DMS79 treated with DMSO at 0.1 percent for 48 hours (cell line): ENCODE measurements at places on chromosomes 7 and 10.

- no peak for DNase-seq
Measured at GRCh38 chr10:1521741-1522140, 215.6 kb downstream of the ADARB2 start.

DNA sequence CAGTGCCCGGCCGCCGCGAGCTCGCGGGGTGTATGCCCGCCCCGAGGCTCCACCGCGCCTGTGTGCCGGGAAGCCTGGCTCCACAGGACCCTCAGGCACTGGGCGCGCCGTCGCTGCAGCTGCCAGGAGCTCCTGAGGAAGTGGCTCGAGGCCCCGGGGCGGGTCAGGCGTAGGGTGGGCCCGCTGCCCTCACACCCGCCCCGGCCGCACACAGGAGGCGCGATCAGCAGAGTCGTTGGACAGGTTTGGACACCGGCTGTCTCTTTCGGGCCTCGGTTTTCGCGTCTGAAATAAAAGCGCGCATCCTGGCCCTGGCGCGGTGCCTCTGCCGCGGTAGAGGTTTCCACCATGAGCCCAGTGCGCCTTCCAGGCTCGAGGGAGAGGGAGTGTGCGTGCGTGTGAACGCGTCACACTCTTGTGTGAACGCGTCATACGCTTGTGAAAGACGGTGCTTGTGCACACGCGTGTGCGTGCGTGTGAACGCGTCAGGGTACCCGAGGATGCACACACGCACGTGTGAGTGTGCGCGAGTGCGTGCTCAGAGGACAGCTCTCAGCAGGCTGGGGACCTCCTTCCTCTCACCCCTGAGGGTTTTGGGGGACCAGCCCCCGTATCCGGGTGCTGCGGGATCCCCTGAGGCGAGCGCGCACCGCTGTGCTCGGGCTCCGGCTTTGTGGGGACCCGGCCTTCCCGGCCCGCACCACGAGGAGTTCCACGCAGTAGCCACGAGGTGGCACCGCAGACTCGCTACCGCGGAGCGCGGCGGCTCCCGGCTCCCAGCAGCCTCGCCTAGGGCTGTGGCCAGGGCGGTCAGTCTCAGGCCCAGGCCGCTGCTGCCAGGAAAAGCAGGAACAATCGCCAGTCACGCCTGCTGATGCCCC is 83.8 kb downstream of the BMS1 start:
- DNase-seq: peak; percentile 25

GRCh38 chr7:74290553-74290950 is 1.3 kb downstream of the CLIP2 start:
- peak; percentile 17 for DNase-seq

GRCh38 chr7:109176661-109177060 is 607.0 kb downstream of the DNAJB9 start:
- DNase-seq: no peak

DNA sequence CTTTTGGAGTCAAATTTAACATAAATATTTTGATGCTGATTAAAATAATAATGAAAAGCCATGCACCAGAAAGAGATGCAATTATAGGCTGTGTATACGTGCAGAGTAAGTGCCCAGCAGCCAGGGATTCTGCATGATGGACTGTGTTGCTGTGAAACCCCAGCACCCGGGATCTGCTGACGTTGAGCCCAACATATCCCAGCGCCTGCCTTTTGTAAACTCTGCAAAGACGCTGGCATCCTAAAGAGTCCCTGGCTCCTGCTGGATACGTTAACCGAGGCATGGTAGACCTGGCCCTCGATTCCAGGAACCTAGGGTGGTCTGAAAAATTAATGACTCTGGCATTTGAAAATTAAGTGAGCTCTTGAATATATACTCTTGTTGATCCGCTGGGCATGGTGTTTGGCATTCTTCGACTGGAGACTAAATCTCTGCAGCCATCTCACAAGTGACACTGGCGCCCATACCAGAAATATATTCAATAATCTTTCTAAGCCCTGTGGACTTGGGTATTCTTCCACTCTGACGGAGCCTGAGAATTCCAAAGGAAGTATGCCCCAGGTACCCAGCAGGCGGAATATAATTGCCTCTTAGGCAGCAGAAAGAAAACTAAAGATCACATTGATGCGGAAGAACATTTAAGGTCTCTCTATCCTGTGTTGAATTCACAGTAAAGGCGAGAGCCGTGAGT is 191.2 kb upstream of the SH2B2 start:
- no peak for DNase-seq

DNA sequence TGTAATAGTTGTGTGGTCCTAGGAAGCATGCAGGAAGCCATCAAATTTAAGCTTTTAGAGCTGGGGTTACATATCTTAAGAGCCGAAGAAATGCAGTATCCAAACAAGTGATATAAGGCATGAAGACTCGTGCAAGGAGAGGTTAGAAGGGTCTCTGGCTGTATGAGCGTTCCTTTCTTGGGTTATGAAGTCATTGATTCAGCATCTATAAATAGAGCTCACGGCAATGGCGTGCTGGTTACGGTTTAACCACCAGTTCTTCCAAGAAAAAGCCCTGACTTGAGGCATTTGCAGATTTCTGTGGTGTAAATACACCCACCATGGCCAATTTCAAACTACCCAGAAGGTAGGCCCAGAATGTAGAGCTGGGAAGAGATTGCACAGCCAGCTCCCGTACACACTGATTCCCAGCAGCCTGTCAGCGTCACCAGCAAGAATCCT is 72.0 kb upstream of the KAT6B start:
- no peak for DNase-seq

DNA sequence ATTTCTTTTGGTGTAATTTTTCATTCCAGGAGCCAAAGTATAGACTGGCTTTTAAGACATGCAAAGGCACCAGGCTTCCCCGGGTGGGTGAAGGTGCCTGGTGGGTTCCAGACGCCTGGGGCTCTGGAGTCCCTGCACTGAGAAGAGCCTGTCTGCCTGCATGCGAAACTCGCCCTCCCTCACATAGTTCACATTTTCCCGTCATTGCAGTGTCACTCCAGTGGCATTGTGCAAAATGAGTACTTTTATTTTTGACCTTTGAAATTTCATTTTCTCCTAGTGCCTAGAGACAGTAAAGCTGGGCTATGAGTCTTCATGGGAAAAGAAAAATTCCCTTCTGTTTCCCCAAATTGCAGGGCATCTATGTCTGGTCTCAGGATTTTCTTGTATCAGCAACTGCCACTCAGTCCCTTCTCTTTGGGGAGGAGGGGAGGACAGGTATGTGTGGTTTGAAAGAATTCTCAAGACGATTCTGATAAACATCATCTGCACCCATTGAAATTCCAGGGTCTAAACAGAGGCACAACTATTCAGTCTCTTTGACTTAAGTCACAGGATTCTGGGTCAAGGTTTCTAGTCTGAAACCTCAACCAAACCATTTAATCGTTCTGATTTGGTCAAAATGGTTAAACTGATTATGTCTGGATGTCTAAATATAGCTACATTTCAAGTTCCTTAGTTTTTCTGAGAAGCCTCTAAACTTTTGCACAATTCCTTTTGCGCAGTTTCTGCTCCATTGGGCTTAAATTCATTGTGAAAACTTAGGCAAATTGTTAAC is 107.8 kb downstream of the CYP26A1 start:
- no peak for DNase-seq

GRCh38 chr7:5441840-5442503 is 18.3 kb upstream of the TNRC18 start:
- no peak for DNase-seq

DNA sequence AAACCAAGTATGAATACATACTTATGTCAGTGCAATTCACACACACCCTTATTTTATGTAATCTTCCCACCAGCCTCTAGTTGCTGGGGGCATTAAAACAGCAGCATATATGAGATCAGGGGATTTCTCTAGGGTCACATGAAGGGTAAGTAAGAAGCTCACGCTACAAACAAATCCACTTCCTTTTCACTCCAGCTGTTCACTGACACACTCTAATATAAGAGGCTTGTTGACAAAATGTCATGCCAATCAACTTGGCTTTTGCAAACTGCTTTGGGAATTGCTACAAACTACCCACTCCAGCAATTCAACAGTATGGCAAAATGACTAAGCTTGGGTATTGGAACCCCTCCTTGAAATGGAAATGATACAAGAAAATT is 10.3 kb downstream of the FAM3C start:
- peak; percentile 37 for DNase-seq

GRCh38 chr7:69934144-69934903 is 336.0 kb downstream of the AUTS2 start:
- peak; percentile 98 for DNase-seq

DNA sequence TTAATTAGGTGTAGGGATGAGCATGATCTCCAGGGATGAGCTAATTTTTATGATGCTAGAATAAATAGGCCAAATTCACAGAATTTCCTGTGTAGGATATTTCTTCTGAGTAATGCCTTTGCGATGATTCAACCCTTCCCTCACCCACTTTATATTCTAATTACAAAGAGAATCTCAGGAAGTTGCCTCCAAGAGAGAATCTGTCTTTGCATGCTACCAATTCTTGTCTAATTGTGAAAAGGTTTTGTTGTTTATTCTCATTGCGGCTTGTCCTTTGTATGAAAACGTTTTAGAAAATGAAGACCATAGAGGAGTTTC is 6.3 kb downstream of the C7orf57 start:
- no peak for DNase-seq

DNA sequence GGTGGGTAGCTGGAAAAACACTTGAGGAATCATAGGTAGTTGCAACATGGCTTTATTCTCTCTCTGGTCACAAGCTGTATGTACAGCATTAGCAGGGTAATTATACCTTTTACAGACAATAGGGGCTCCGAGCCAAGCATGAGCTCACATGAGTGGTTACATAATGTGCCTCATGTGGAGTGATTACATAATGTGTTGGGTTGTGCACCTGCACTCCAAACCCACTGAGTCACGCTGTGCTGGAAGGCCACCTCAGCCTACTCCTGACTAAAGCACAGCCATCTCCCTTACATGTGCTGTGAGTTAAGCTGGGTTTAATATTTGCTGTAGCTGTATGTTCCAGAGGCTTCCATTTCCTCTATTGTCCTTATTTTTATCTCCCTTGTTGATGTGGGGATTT is 348.7 kb upstream of the SEMA3C start:
- no peak for DNase-seq

- DNase-seq: no peak
Measured at GRCh38 chr7:116438267-116438666, 61.3 kb upstream of the CAV2 start.

DNA sequence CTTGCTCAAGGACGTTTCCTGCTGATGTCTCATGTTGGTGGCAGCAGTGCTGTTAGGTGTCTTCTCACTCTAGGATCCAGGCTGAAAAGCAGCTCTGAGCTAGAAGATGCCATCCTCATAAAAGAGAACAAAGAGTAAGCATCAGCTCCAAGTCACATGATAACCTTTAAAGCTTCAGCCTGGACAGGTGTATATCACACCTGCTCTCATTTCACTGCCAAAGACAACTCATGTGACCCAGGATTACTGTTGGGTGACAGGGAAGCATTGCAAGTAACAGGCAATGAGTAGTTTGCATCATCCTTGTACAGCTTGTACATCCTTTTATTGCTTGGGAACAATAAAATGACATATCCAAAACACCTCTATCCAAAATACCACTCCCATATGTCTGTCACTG is 423.4 kb upstream of the DPP6 start:
- no peak for DNase-seq

- no peak for DNase-seq
Measured at GRCh38 chr10:43965033-43965917, 316.6 kb upstream of the ZNF32 start.

GRCh38 chr7:94778711-94779459 is 123.0 kb upstream of the SGCE start:
- no peak for DNase-seq

GRCh38 chr10:74681917-74682627 is 144.3 kb upstream of the KAT6B start:
- no peak for DNase-seq

- no peak for DNase-seq
Measured at GRCh38 chr7:110856704-110857103, 234.2 kb upstream of the LRRN3 start.
